ENCODE measurements at places on chromosomes 13 and 19. TPM values are rescaled to one million over a fixed set of nuclear protein-coding genes. Genes with fewer than 3 reads are reported as not detected.

DNA sequence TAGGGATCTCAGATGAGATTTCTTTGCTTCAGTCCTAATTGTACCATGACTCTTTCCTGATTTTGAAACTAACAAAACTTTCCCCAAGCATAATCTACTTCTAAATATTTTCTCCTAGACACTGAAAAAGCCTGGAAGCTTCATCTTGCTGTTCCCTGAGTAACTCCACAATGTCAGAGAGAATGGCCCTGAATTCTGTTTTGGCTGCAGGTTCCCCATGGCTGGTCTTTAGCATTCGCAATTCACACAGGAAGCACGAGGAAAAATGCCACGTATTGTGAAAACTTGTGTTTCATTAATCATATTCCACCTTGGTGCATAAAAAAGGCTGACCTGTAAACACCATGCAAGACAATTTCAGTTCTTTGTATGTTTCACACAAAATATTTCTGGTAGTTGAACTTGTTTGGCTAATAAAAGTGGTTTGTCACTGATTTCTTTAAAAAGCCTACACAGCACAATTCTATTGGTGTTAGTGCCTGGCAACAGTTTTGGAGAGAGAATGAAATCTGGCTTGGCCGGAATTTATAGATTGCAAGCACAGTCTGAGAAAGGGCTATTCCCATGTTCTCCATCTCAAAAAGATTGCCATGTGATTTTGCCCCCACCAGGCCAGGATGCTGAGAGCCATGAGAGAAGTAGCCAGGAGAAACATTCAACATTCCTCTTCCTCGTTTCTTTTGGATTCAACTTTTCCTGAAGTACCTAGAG, 367.1 kb downstream of the NDFIP2 start:
- no peak for DNase-seq

- no peak for DNase-seq
Observed at GRCh38 chr19:47408156-47408938, 11.0 kb downstream of the MEIS3 start.

DNA sequence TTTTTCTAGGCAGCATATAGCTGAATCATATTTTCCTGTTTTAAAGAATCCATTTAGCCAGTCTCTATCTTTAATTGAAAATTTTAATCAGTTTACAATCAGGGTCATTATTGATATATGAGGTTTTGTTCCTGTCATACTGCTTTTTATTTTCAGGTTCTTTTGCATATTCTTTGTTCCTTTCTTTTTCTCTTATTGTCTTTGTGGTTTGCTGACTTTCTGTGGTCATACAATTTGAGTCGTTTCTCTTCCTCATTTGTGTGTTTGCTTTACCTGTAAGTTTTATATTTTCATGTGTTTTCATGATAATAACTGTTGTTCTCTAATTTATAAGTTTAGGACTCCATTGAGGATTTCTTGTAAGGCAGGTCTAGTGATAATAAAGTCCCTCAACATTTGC, 812.6 kb downstream of the DACH1 start:
- DNase-seq: no peak

- no peak for DNase-seq
Observed at GRCh38 chr13:98416408-98416807, 160.5 kb downstream of the STK24 start.

- DNase-seq: no peak
Observed at GRCh38 chr19:34732612-34733211, 1.3 kb upstream of the ZNF181 start.

- DNase-seq: no peak
Observed at GRCh38 chr13:79456656-79457365, 24.1 kb upstream of the NDFIP2 start.

DNA sequence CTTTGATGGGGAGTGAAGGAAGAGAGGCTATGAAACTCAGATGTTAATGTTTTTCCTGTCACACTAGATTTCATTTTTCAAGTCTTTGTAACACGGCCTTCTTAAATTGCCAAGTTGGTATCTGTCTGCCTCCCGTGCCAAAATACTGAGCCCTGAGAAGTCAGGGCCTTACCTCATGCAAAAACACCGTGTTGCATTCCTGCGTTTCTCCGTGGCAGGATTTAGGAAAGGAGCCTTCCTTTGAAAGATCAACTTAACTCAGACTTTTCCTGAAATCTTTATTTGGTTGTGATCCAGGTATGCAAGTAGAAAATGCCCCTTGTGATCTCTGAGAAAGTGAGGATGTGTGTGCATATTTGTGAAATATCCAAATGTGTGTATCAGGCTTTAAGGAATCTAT, 1291.0 kb upstream of the SLC10A2 start:
- no peak for DNase-seq

DNA sequence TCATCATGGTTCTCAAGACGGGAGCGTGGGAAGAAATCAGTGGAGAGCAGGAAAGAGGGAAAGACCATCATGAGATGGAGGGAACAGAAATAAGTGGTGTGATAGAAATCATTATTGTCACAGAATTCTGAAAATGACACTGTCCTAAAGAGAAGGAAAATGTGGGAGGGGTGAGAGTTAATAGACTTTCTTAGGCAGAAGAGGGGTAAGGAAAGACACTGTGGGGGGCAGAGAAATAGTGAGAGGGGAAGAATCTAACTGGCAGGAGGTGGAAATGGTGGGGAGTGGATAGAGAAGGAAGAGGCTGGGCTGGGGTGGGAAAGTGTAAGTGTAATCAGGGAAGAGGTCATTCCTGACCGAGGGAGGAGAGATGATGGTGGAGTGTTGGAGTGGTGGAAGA, 3.2 kb downstream of the PINLYP start:
- DNase-seq: no peak

CABP5 gene
- total RNA-seq: not detected

RASGRP4 gene
- total RNA-seq: 23.4 TPM

AP2A1 gene
- 67.9 TPM for total RNA-seq

LAIR2 gene
- not detected for total RNA-seq

Data from hematopoietic multipotent progenitor cell (in vitro differentiated cells).